ENCODE measurements at places on chromosomes 11 and 22. TPM values are rescaled to one million over a fixed set of nuclear protein-coding genes. Genes with fewer than 3 reads are reported as not detected.

DNA sequence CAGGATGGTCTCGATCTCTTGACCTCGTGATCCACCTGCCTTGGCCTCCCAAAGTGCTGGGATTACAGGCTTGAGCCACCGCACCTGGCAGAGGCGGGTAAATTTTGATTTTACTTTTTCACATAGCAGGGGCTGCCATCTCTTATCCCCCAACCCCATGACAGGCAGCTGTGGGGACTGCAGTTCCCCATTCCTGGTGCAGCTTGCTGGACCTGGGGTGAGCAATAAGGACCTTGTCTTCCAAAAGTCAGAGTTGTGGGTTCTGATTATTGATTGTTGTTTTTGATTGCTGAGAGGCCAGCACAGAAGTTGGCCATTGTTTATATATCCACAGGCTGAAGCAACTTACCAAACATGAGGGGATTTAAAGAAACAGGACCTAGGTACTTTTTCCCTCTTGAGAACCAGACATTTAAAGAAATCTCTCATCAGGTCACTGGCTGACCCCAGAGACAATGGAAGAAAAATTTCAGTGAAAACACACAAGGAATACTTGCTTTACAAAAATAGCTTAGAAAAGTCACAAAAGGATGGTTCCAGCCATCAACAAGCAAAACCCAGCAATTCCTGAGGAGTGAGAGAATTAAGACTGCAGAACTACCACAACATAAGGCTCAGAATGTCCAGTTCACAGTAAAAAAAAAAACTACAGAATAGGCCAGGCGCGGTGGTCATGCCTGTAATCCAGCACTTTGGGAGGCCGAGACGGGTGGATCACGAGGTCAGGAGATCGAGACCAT is 22.0 kb upstream of the MAPK1 start:
- DNase-seq = no peak

DNA sequence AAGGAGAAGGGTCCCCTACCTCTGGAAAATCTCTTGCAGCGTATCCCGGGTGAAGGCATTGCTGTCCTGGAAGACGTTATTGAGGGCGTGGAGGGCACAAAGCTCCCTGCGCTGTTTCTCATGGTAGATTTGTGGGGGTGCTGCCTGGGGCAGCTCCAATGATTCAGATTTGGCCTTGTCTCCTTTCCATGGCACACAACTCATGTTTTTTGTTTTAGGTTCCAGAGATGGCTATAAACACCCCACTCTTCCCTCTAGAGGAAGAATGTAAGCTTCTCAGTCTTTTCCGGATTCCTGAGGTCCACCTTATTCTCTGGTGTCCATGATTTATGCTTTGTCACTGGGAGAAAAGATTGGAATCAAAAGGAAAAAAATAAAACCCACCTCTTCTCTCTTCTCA is 959 bp downstream of the JOSD1 start:
- no peak for DNase-seq

DNA sequence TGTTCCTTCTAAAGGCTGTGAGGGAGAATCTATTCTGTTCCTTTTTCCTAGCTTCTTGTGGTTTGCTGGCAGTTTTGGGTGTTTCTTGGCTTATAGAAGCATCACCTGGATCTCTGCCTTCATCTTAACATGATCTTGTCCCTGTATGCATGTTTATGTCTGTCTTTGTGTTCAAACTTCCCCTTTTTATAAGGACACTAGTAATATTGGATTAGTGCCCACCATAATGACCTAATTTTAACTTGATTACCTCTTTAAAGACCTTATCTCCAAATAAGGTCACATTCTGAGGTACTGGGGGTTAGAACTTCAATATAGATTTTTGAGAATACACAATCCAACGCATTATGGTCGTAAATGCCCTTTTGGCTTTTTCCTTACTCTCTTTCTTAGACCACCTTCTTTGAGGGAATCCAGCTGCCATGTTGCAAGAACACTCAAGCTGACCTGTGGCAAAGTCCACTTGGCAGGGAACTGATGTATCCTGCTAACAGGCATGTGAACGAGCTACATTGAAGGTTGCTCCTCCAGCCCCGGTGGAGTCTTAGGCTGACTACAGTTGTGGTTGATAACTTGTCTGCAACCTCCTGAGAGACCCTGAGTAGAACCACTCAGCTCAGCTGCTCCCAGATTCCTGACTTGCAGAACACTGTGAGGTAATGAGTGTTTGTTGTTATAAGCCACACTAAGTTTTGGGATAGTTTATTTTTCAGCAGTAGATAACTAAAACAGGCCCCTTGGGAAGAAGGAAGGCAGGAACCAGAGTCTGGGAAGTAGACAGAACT is 127.1 kb upstream of the OR9Q1 start:
- no peak for DNase-seq

The OR51E1 gene
- total RNA-seq = 0.34 TPM

The CARD10 gene
- 13.7 TPM for total RNA-seq

The KDM4E gene
- not detected for total RNA-seq

The MB gene
- 17.8 TPM for total RNA-seq

The KRTAP5-7 gene
- total RNA-seq = 1.0 TPM
